ENCODE measurements at places on chromosomes 7 and 10.

- DNase-seq = no peak
Measured at GRCh38 chr10:96831200-96831866, 765 bp upstream of the LCOR start.

GRCh38 chr10:21184984-21185383 lies 287.9 kb upstream of the NEBL start:
- no peak for DNase-seq

DNA sequence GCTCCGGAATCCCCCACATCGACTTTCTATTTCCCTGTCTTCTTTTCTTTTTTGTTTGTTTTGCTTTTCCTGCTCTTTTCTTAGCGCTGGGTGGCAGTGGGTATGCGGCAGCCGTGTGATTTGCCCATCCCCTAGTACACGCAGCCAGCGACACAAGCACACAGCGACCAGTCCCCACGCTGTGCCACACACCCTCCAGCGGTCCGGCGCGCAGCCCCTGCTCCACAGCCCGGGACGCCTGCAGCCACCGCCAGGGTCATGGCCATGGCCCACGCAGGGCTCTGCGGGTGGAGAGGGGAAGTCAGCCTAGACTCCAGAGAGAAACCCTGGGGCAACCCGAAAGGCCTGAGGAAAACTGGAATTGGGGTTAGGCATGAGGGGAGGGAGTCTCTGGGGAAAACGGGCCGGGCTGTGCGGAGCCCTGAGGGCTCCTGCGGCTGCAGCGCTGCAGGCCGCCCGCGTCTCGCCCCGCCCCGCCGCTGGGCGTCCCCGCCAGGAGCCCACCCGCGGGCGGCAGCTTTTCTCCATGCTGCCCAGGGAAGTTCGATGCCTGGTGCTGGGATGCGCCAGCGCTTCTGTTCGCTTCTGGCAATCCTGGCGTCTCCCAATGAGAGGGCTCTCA lies 2.5 kb downstream of the CHRM2 start:
- no peak for DNase-seq

DNA sequence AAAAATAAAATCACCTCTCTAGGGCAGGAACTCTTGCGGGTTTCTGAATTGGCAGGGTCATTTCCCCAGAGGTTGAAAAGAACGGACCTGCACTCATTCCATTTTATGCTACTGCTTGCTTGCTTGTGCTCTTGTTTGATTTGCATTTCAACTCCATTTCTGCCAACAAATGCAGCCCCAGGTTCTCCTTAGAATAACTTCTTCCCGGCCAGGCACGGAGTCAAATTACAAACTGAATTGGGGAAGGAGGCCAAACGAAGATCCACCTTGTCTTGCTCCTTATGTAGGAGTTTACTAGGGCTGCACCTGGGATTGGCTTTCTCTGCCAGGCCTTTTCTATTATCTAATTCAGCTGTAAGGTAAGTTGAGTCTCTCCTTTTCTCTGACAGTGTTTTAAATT lies 79.6 kb downstream of the HGF start:
- no peak for DNase-seq

- DNase-seq = no peak
Measured at GRCh38 chr7:36547416-36547815, 157.8 kb downstream of the ANLN start.

GRCh38 chr10:124500757-124501156 lies 39.1 kb downstream of the LHPP start:
- no peak for DNase-seq

DNA sequence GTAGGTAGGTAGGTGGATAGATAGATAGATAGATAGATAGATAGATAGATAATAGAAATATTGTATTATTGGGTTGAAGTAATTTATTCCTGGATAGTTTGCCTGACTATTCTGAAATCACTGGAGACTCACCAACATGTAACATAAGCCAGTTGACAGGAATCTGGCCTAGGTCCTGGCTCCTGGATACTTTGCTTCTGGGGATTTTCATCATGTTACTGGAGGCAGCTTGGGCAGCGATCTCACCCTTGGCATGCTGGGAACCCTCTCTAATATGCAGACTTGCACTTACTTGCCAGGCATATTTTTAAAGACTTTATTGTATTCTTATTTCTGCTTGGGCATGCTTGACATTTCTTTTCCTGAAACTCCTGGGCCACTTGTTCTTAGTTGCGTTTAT lies 709.1 kb upstream of the FZD8 start:
- DNase-seq = no peak

All from T-cell (primary cell).